ENCODE measurements at places on chromosomes 12 and 14.

DNA sequence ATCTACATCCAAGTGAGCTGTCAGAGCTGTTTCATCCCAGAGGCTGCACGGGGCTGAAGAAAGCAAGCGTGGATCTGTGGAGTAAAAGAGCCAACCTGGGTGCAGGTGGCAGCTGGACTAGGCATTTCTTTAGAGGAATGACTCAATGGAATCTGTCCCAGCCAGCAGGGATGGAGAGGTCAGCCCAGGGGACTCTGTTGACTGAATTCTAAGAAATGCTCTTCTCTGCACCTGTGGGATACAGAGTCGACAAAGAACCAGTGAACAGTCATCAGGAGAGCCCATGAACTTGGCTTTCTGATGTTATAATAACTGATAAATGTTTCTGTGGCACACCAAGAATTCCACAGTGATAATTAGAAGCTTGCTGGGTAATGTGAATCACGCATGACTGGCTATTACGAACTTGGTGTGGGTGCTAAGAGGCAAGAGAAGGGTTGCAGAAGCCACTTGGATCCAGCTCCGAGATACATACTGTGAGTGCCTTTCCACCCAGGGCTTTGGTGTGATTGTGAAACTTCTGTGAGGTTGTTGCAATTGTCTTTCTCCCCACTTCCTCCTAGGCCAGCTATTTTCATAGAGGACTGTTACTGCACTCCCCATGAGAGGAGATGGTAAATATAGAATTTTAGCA, 16.2 kb downstream of the PYGL start:
- peak; percentile 60 for DNase-seq

DNA sequence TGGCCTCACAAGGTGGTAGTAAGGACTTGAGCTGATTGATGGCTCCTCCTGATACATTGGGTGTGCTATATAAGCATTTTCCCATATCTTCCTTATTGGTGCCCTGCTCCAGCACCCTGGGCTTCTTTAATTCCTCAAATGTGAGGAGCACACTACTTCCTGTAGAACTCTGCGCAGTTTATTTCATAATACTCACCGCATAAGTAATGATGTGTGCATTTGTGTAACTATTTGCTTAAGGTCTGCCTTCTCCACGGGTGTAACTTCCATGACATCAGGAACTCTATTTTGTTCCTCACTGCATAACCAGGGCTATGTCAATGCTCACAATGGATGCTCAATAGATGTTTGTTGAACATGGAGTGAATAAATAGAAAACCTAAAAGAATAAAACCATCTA, 392.2 kb downstream of the SEC23A start:
- DNase-seq: no peak

DNA sequence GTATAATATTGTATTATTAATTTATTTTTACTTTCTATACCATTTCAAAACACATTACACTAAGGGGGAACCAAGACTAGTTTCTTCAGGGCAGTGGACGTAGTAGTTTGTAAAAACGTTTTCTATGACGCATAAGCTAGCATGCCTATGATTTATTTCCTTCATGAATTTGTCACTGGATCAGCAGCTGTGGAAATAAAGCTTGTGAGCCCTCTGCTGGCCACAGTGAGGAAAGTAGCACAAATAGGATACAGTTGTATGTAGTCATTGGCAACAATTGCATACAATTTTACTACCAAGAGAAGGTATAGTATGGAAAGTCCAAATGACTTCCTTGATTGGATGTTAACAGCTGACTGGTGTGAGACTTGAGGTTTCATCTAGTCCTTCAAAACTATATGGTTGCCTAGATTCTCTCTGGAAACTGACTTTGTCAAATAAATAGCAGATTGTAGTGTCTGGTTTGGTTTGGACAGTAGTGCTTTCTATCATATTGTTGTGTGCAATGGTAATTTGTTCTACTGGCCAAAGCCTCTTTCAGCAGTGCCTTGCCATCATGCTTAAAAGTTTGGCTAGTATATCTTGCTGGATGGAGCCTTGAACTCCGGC, 24.3 kb upstream of the PLEKHD1 start:
- DNase-seq: peak; percentile 94

- peak; percentile 87 for DNase-seq
These were observed 50.7 kb downstream of the ZC3H14 start for GRCh38 chr14:88613552-88614010.

- no peak for DNase-seq
These were observed 11.3 kb downstream of the SYNE3 start for GRCh38 chr14:95505030-95505589.

DNA sequence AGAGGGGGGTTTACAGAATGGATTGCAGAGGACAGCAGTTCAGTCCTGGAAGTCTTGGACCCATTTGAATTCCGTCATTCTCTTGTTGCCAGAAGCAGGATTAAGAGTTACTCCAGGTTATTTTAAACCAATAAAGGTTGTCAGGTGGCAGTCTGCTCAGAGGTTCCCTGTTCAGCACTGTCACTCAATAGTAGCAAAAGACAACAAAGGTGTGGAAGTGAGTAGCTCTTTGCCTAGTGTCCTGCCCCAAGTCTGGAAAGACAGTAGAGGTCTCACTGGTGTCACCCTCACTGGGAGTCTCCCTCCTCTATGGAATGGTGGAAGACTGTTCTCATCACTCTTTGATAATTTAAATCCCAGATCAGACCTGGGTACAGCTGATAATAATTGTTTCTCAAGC, 73.4 kb upstream of the PLEKHG3 start:
- no peak for DNase-seq

- DNase-seq: no peak
These were observed 9.4 kb downstream of the ACACB start for GRCh38 chr12:109125791-109126190.

DNA sequence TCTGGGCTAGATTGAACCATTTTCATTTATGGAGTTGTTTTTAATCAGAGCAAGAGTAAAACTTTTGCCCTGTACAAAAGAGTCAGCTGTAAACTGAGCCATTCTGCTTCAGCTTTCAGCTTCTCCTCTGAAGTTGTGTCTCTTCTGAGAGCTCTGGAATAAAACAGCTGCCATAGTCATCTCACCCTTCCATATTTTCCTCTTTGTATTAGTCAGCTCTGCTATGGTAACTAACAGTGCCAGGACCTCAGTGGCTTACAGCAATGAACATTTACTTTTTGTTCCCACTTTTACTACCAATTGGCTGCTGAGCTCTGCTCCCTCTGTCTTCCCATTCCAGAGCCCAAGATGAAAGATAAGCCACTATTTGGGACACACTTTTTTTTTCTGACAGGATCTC, 178.5 kb downstream of the DAD1 start:
- no peak for DNase-seq

GRCh38 chr12:12521888-12522287, 40.8 kb downstream of the DUSP16 start:
- DNase-seq: no peak

DNA sequence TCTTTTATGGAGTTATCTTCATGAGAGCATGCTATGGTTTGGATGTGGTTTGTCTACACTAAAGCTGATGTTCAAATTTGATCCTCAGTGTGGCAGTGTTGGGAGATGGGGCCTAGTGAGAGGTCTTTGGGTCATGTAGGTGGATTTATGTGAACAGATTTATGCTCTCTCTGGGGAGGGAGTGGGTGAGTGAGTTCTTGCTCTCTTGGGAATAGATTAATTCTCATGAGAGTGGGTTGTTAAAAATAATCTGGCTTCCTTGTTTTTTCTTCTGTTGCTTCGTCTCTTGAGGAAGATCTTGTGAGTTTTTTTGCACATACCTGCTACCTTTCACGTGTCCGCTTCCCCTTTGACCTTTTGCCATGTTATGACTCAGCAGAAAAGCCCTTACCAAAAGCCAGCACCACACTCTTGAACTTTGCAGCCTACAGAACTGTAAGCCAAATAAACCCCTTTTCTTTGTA, 20.5 kb downstream of the DERA start:
- DNase-seq: no peak

DNA sequence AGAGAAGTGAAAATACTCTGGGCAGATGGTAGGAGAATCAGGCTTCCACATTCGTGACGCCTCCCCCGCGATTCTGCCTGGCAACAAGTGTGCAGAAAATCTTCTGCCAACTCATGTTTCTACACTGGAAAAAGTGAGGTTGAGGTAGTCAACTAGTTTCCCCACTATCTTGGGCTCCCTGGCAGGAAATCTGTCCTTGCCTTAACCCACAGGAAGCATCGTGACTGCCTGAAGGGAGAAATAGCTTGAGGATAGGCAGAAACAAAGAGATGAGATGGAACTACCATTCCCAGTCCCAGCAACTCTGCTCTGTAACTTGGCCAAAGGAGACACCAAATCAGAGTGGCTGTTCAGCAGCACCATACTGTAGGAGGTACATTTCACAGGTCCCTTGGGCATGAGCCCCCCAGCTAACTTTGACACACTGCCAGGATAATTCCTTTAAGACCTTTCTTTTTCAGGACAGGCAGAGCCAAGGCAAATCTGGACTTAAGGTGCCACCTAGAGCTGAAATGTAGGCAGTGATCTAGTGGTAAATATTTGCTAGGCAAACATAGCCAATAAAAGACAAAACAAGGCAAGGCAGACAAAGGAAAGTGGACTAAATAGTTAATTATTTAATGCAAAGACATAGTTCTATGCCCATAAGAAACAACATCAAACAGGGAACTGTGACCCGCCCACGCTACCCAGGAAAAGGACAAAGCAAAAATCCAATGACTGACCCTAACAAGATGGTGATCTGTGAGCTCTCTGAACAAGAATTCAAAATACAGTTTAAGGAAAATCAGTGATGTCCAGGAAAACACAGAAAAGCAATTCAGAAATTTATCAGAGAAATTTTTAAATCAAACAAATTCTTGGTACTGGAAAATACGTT, 205.1 kb downstream of the PTPRO start:
- DNase-seq: peak; percentile 54

DNA sequence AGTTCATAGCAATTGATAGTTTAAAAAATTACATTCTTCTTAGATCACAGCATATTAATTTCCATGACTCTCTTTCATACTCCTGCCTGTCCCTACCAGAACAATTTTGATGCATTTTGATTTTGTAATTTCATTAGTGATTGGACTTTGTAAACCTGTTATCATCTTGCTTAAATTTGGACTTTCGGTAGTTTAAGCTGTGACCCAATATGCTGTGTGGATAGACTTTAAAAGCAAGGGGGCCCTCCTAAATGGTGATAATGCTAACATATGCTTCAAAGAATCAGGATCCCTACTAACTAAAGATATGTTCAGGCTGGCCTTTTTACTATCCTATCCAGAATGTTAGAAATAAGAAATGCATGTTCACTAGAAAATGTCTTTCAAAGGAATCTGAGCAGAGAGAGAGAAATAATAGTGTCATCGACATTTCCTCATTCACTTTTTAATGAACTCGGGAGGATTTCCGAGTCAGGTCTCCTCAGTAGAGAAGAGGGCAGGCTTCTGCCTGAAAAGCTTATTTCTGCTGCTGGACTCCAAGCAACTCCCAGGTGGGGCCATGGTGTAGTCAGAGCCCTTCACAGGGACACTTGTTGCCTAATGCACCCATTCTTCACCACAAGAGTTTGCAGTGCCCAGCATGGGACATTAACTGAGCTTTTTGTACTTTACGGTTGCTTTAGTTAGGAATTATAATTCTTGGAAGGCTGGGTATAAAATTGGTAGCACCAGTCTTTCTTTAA, 16.7 kb downstream of the SLC38A4 start:
- DNase-seq: no peak

DNA sequence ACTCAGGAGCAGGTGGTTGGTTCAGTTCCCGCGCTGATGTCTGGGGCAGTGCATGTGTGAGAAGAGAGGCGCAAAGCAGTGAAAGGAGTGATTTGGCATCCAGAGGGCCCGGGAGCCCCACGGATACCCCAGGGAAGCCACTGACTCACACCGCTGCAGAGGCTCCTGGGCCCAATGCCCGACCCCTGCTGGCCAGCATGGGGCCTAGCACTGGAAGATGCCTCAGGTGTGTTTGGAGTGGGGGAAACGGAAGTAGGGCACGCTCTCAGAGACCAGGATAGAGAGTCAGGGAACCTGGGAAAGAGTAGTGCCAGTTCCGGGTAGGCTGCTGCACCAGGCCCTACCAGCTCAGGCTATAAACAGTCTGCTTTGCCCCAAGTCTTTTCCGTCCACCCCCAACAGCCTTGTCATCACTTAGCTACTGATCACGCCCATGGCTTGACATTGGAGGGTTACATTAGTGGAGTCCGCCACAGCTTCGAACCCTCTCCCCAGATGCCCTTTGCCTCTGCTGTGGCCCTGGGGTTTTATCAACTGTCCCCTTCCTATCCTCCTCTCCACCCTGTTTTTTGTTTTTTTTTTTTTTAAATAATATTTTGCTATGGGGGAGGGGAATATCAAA, 9.5 kb upstream of the CSAD start:
- DNase-seq: peak; percentile 74

GRCh38 chr14:99774556-99775307, 18.5 kb upstream of the EML1 start:
- peak; percentile 57 for DNase-seq

- DNase-seq: peak; percentile 69
These were observed 88.8 kb downstream of the ATF7IP start for GRCh38 chr12:14454098-14454907.

- peak; percentile 13 for DNase-seq
These were observed 17.4 kb upstream of the CHFR start for GRCh38 chr12:132904718-132905328.

- no peak for DNase-seq
These were observed 104.4 kb upstream of the DIO2 start for GRCh38 chr14:80315681-80316080.

DNA sequence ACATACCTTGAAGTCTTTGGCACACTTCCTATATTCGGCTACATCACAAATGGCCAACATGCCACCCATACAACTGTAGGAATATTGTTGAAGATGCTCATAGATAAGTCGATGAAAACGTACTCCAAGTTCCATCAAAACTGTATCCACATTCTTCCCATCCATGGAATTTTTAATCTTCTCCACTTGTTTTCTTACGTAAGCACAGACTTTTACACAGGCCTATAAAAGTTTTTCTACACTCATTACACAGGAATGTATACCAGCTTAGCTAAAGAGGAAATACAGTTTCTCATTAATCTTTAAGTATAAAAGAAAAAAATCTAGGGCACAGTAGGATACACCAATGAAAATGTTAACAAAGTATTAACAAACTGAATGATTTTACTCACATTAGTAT, 59.1 kb downstream of the EXOC5 start:
- DNase-seq: peak; percentile 70

GRCh38 chr12:2291182-2291832, 238.5 kb downstream of the CACNA1C start:
- DNase-seq: peak; percentile 63

DNA sequence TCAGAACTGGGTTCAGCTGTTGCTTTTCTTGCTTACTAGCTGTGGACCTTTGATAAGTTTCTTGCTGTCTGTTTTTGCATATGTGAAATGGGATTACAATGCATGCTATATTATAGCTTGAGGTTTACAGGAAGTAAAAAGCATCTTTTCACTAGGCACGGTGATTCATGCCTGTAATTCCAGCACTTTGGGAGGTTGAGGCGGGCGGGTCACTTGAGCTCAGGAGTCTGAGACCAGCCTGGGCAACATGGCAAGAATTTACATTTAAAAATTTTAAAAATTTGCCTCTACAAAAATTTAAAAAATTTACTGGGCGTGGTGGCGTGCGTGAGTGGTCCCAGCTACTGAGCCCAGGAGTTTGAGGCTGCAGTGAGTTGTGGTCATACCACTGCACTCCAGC, 42.0 kb downstream of the CALM1 start:
- no peak for DNase-seq

All from ELR (cell line).